ENCODE measurements at places on chromosomes 16 and 17.

DNA sequence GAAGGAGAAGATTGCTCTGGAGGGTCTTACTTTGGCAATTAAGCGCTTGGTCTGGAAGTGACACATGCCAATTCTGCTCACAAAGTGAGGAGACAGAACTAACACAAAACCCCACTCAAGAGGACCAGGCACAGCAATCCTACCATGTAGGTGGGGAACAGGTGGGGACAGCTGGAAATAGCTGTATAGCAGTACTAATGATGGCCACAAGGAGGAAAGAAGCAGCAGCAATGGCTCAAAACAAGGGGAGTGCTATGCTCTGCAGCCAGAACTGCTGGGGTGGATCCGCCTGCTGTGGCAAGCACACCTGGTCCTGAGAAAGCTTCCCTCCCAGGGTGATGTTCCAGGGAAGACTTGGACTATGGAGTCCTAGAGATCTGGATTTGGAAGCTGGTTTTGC is 17.0 kb upstream of the TMEM132E start:
- no peak overlapping the region for H3K4me3 ChIP-seq
- H3K27ac ChIP-seq, result no peak overlapping the region
- no peaks in the 10 kb centered on the region for H3K4me1 ChIP-seq
- DNase-seq, result no peak
- H3K36me3 ChIP-seq, result no peaks in the 10 kb centered on the region
- peaks cover 16% of the 10 kb centered on the region for H3K27me3 ChIP-seq

GRCh38 chr17:77602883-77603640 is 355.4 kb upstream of the TNRC6C start:
- H3K36me3 ChIP-seq, result no peaks in the 10 kb centered on the region
- DNase-seq, result no peak
- peaks cover 29% of the 10 kb centered on the region for H3K4me1 ChIP-seq
- H3K27me3 ChIP-seq, result peaks cover 8% of the 10 kb centered on the region

- peak overlapping the region; percentile 80 for H3K27ac ChIP-seq
- H3K36me3 ChIP-seq, result no peaks in the 10 kb centered on the region
- H3K4me3 ChIP-seq, result no peak overlapping the region
- peaks cover 7% of the 10 kb centered on the region for H3K27me3 ChIP-seq
- peaks cover 39% of the 10 kb centered on the region for H3K4me1 ChIP-seq
- DNase-seq, result no peak
Observed at GRCh38 chr16:77836801-77837200, 48.4 kb downstream of the VAT1L start.

DNA sequence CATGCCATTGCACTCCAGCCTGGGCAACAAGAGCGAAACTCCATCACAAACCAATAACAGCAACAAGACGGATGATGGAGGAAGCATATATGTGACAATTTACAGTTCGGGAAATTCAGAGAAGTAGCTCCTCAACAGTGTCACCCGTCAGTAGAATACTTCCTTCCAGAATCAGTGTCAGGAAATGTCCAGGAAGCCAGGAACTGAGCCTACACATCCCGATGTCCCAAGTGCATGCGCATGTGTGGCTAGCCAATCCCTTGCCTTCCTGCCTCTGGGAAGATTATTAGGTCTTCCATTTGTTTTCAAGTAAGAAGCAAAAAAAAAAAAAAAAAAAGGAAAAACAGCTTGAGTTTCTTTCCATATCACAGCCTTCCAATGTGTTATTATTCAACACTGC is 1.4 kb upstream of the PITPNC1 start:
- peak overlapping the region; percentile 89 for H3K4me3 ChIP-seq
- peaks cover 13% of the 10 kb centered on the region for H3K36me3 ChIP-seq
- H3K27ac ChIP-seq, result no peak overlapping the region
- H3K27me3 ChIP-seq, result peaks cover 2% of the 10 kb centered on the region
- no peak for DNase-seq

GRCh38 chr16:75272097-75272551 is 20.7 kb upstream of the BCAR1 start:
- peaks cover 18% of the 10 kb centered on the region for H3K4me1 ChIP-seq
- H3K4me3 ChIP-seq, result no peak overlapping the region
- DNase-seq, result peak; percentile 42
- H3K27ac ChIP-seq, result peak overlapping the region; percentile 90
- H3K27me3 ChIP-seq, result no peaks in the 10 kb centered on the region

GRCh38 chr16:77093309-77093708 is 97.7 kb upstream of the MON1B start:
- H3K4me1 ChIP-seq, result no peaks in the 10 kb centered on the region
- no peak overlapping the region for H3K4me3 ChIP-seq
- H3K27me3 ChIP-seq, result peaks cover 4% of the 10 kb centered on the region
- no peaks in the 10 kb centered on the region for H3K36me3 ChIP-seq
- DNase-seq, result no peak
- no peak overlapping the region for H3K27ac ChIP-seq

- H3K27ac ChIP-seq, result no peak overlapping the region
- no peak for DNase-seq
- no peak overlapping the region for H3K4me3 ChIP-seq
- H3K36me3 ChIP-seq, result no peaks in the 10 kb centered on the region
- H3K27me3 ChIP-seq, result peaks cover 30% of the 10 kb centered on the region
Observed at GRCh38 chr16:49095539-49095938, 186.1 kb downstream of the CBLN1 start.

GRCh38 chr17:63379636-63380035 is 66.5 kb downstream of the CYB561 start:
- H3K27me3 ChIP-seq, result no peaks in the 10 kb centered on the region
- no peaks in the 10 kb centered on the region for H3K4me1 ChIP-seq
- DNase-seq, result no peak

GRCh38 chr17:7352503-7352889 is 534 bp downstream of the KCTD11 start:
- peak overlapping the region; percentile 89 for H3K4me3 ChIP-seq
- peaks cover 56% of the 10 kb centered on the region for H3K4me1 ChIP-seq
- DNase-seq, result no peak
- peak overlapping the region; percentile 72 for H3K27ac ChIP-seq
- peaks cover 7% of the 10 kb centered on the region for H3K27me3 ChIP-seq

DNA sequence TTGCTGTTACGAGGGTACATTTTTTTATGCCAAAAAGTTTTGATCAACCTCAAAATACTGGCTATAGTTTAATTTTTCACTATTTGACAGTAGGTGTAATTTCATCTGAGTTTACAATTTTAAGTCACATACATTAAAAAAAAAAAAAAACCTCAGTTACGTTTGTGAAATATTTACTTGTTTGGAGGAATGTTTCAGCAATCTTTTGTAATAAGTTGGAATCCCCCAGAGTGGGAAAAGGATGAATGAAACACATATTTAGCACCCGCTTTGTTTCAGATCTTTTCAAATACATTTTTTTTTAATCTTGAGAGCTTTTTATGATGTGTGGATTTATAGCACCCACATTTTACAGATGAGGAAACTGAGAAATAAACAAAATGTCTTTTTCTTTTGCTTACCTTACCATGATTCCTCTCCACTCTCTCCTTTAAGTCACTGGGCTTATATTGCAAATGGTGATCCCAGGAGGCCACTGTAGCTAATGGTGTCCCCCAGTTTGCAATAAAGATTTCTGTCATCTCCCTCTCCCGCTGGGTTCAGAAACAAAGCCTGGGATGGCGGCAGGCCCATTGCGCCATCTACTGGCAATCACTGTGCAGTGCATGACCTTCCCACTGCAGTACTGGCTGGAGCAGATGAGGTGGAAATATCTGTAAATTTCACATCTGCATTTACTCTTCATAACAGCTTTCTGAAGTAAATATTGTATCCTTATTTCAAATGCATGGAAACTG is 27.7 kb downstream of the TBC1D3B start:
- H3K27me3 ChIP-seq, result peaks cover 18% of the 10 kb centered on the region
- H3K4me3 ChIP-seq, result no peak overlapping the region
- H3K4me1 ChIP-seq, result peaks cover 9% of the 10 kb centered on the region
- DNase-seq, result peak; percentile 80
- H3K36me3 ChIP-seq, result no peaks in the 10 kb centered on the region

DNA sequence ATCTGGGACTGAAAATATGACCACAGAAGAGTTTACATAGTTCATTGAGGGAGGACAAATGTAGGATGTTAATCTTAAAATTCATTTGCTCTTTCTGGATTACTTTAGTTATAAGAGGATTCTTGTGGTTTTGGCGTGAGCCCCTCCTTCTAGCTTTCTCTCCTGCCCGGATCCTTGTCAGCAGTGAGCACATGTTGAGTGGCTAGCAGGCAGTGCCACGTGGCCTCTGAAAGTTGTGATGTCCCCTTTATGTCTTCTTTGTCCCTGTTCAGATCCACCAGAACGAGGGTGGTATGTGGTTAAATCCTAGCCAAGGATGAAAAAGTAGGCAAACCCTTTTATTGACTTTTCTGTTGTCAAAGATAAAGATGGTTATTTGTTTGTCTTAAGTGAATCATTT is 83.8 kb downstream of the GNAO1 start:
- peaks cover 6% of the 10 kb centered on the region for H3K4me1 ChIP-seq
- H3K27me3 ChIP-seq, result peaks cover 21% of the 10 kb centered on the region
- no peak overlapping the region for H3K27ac ChIP-seq
- no peak overlapping the region for H3K4me3 ChIP-seq
- H3K36me3 ChIP-seq, result no peaks in the 10 kb centered on the region

- H3K27me3 ChIP-seq, result peaks cover 8% of the 10 kb centered on the region
- H3K4me3 ChIP-seq, result peak overlapping the region; percentile 96
- H3K4me1 ChIP-seq, result peaks cover 41% of the 10 kb centered on the region
- peak; percentile 76 for DNase-seq
- no peaks in the 10 kb centered on the region for H3K36me3 ChIP-seq
Observed at GRCh38 chr17:81397314-81398175, 2.3 kb downstream of the BAHCC1 start.

GRCh38 chr16:22638393-22639206 is 127.9 kb downstream of the NPIPB5 start:
- no peaks in the 10 kb centered on the region for H3K4me1 ChIP-seq
- no peak for DNase-seq
- no peak overlapping the region for H3K27ac ChIP-seq
- H3K27me3 ChIP-seq, result peaks cover 14% of the 10 kb centered on the region

DNA sequence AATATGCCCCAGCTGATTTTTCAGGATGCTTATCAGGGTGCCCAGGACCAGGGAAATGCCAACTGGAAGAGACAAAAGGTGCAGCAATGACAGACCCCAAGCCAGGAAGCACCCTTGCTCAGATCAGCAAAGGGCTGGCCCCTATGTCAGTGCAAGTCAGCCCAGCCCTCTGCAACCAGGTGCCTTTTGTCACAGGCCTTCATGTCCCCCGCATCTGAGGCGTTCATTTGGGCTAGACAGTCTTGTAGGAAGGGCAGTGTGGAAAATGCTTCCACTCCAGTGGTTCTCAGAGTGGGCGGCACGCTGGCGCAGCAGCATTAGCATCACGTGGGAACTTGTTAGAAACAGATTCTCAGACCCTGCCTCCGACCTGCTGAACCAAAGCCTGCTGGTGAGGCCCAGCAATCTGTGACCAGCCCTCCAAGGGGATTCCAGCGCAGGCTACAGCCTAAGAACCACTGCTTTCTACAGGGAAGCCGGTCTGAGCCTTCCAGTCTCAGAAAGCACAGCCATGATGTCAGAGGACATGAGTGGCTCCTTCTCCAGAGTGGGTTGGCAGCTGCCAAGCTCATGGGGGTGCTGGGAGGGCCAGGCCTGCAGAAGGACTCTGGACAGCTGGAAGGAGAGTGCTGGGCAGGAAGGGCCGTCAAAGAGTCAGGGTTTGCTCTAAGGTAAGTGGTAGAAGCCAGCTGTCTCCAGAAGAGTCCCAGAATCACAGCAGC is 13.1 kb downstream of the SLC47A2 start:
- H3K27me3 ChIP-seq, result peaks cover 4% of the 10 kb centered on the region
- peak overlapping the region; percentile 24 for H3K4me3 ChIP-seq
- peak overlapping the region; percentile 97 for H3K27ac ChIP-seq
- DNase-seq, result peak; percentile 45
- no peaks in the 10 kb centered on the region for H3K36me3 ChIP-seq
- peaks cover 47% of the 10 kb centered on the region for H3K4me1 ChIP-seq

DNA sequence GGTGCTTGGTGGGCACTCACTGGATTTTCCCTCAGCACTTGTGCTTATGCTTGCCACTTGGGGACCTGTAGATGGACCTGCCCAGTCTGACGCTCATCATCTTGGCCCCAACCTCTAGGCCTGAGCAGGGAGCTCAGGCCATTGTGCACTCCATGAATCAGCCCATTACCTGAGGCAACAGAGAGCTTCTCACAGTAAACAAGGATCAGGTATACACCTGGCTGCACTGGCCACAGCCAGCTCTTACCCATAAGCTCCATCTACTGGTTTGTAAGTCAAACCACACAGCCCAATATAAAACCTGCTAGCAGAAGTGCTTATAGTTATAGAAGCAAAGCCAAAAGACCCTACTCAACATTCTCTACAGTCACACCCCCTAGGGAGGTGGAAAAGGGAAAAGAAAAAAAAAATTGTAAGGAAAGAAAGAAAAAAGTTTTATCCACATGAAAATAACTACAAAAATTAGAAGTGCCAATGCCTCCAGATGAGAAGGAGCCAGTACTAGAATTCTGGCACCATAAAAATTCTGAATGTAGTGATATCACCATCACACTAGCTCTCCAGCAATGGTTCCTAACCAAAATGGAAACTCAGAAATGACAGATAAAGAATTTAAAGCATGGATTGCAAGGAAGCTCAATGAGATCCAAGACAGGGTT is 87.8 kb upstream of the CDH5 start:
- no peaks in the 10 kb centered on the region for H3K4me1 ChIP-seq
- no peak overlapping the region for H3K4me3 ChIP-seq
- H3K27ac ChIP-seq, result no peak overlapping the region

DNA sequence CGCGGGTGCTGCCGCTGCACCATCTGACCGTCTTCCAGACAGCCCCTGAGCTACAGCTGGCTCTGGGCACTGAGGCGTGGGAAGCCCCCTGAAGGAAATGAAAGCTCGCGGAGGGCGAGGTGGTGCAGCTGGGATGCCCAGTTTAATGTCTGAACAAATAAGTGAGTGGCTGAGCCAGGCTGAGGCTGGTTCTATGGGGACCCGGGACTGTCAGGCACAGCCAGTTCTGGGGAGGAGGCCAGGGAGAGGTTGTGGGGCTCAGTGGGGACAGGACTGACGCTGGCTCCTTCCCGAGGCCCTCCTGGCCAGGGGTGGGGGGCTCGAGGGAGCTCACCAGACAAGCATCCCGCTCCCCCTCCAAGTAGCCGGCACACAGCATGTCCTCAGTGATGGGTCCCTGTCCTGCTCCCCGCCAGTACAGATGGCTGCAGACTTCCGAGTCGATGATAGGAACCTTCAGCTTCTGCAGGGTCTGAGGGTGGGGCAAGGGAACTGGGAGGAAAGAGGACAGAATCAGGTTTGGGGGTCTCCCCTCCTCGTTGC is 4.4 kb downstream of the PRSS22 start:
- H3K36me3 ChIP-seq, result no peaks in the 10 kb centered on the region
- DNase-seq, result no peak
- peaks cover 66% of the 10 kb centered on the region for H3K27me3 ChIP-seq
- H3K27ac ChIP-seq, result no peak overlapping the region

DNA sequence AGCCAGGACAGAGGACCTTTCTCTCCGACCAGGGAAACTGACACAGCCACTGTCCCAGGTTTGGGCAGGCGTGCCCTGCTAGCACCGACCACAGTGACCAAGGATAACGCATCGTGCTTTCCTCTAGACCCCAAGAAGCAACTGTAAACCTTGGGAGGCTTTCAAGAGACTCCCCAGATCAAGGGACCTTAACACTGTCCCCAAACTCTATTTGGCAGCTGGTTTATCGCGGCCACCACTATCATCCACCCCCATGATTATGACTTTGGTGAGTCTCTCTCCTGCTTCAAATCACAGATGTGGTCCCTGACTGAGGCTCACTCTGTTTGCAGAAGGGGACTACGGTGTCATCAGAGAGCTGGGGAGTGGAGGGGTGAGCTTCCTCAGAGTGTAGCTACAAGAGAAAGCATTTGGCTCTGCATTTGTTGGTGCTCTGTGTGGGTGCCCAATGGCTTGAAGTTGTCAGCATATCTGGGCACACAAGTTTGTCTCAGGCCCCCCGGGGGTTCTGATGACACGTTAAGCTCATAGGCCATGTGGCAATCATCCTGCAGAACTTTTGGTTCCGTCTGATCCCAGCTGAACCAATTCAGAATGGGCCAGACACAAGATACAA is 408.0 kb downstream of the SLC39A11 start:
- H3K27me3 ChIP-seq, result peaks cover 7% of the 10 kb centered on the region
- peaks cover 59% of the 10 kb centered on the region for H3K4me1 ChIP-seq
- H3K4me3 ChIP-seq, result no peak overlapping the region
